ENCODE measurements at places on chromosomes 7 and 10. TPM values are rescaled to one million over a fixed set of nuclear protein-coding genes. Genes with fewer than 3 reads are reported as not detected.

DNA sequence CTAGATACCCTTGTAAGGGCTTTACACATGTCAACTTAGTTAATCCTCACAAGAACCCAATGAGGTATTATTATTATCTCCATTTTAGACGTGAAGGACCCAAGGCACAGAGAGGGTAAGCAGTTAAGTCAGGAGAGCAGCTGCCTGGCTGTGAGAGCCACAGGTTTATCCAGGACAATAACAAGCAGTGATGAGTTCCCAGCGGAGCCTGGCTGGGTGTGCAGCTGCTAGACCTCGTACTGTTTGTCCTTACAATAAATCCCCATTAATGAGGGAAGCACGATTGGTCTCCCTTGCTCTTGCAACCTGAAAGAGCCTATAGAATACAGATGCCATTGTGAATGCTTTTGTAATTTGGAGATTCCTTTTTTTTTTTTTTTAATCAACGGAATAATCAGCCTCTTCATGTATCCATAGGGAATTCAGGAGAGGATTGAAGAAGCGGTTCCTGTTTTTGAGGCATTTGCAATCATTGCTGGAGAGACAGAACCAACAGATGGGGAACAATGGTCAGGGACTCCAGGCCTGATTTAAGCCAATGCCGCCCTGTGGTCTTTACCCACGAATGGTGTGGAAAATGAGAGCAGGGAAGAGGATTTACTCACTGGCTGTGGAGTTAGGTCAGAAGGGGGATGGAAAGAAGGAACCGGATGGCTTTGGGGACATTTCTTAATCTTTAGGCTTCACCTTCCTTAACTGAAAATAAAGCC, 12.3 kb upstream of the ASB4 start:
- DNase-seq, result no peak

DNA sequence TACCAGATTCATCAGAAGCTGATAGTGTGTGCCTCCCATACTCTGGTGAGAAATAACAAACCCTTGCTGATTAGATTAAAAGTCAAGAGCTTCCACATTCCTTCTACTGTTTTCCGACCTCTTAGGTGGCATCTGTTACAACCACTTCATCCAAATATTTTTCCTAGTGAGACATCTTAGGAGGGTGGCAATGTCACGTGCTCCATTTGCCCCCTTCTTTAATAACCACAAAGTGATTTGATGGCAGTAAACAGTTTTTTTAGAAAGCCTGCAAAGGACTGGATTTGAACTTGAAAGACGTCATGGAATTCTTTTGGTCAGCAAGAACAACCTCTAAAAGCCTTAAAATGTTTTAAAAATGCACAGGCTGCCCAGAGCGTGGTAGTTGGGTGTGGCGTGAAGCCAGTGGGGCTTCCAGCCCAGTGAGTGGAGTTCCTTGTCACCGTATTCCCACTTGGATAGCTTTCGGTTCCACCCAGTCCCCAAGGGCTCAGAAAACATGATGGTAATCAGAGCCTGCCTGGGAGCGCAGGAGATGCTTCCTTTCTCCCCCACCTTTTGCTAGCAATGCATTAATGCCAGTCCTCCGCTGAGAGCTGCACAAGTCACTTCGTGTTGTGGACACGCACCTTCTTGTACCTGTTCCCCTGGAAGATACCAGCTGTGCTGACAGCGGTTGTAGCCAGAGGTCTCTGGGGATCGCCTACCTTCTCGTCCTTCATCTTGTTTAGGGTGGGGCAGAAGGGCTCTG, 256.4 kb downstream of the KIAA1217 start:
- no peak for DNase-seq

DNA sequence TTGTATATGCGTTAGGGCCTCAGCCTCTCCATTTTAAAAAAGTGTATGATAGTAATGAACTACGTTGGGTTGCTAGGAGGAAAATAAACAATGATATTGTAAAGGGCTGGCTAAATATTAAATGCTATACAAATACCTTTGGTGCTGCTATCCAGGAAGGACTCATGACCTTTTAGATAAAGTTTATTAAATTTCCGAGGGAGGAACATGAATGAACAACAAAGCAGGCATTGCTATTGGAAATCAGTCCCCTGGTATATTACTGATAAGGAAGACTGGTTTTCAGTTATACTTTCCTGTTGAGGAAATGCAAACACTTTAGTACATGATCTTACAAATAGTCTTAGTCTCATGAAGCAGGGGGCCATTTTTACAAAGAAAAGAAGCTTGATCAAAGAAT, 17.2 kb upstream of the AGR2 start:
- peak; percentile 83 for DNase-seq

DNA sequence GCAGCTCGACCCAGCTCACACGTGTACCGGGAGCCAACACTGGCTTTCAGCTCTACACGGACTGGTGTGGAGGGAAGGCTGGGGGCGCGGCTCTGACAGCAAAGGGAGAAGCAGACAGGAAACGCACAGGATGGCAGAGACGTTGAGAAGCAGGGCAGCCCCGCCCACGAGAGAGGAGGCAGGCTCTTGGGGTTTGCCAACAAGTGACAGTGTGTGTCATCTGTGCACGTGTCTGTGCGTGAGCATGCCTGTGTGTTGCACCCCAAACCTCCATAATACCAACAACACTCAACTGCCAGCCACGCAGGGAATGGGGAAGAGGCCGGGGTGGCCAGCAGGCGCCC, 64.4 kb upstream of the PDGFA start:
- DNase-seq, result no peak

KLHL7 gene
- 24.8 TPM for polyA plus RNA-seq

- DNase-seq, result peak; percentile 21
These were observed 142.3 kb downstream of the VPS50 start for GRCh38 chr7:93374345-93374940.

GRCh38 chr7:82904871-82905270, 257.8 kb downstream of the PCLO start:
- DNase-seq, result no peak

DNA sequence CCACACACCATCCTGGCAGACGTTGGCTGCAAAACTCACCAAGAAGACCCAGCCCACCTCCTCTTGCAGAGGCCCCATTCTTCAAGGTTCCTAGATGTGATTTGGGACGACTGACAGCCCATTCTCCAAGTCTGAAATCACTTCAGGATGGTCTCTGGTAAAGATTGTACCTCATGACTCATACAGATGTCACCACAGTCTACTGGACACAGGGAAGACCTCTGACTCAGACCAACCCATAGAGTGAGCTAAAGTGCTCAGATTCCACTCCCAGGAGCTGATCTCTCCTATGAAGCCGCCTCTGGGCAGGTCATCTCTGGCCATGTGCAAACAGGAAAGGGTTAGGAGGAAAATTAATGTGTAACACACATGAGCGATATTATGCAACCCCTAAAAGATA, 102.4 kb upstream of the VWC2 start:
- no peak for DNase-seq

DNA sequence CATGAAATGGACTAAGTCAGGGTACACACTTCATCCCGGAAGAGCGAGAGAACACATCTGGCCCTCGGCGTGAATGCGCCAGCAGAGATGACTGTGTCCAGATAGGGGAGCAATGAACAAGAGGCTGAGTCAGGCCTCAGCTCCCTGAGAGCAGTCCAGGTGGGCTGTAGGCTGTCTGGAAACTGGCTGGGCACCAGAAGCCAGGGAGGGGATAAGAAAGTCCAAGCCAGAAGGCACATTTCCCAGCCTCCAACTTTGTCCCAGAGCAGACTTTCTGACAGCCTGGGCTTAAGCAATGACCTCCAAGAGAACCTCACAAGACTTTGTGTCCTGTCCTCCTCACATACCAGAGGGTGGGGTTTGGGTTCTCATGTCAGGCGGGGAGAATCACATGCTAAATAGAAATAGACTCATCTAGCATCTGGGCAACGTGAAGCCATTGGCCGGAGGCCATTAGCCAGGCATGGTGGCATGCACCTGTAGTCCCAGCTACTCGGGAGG, 157.2 kb downstream of the ARHGAP12 start:
- DNase-seq, result no peak

- DNase-seq, result no peak
These were observed 118.0 kb downstream of the COBL start for GRCh38 chr7:51198654-51199053.
